Breast epithelium (tissue), 4 donors: ENCODE measurements at places on chromosomes 1 and 21.

DNA sequence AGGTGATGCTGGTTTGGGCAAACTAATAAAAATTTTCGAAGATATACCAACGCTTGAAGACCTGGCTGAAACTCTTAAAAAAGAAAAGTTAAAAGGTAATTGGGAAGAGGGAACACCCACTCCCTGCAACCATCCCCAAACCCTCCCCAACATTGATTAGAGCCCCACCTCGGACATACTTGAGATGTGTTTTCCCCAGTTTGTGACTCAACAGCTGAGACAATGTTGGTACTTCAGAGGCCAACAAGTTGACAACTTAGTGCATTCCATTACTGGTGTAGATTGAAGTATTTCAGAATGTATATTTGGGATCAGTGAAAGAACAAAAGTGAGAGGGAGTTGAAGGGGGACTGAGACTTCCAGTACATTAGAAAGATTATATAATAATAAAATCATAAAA is 5.1 kb downstream of the IFI16 start:
- no peak for DNase-seq

DNA sequence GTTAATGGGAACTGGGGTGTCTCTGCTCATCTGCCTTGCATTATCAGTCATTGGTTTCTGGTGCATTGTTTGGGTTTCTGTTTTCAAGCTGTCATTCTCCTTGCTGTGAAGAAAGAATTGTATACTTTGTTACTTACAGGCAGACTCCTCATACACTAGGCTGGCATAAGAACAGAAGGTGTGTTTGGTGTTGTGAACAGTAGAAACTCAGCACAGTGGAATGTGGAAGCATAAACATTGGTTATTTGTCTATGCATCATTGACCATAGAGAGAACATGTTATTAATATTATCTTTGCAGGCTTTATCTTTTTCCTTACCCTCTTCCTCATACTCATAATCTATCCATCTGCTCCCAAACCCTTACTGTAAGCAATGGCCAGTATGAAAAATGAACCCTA is 18.2 kb downstream of the C1orf87 start:
- no peak for DNase-seq

DNA sequence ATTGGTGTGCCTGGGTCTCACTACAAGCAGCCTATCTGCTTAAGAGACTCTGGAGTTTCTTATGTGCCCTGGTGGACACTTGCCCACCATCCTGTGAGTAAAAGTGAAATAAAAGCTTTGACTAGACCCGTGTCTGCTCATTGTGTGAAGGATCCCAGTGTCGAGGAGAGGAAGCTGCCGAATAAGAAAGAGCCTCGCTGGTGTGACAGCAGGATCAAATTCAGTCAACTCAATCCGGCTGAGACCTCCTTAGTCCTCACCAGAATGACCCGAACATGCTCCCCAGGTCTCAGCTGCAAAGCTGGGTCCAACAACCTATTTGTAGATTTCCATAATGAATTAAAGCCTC is 14.8 kb downstream of the CD2 start:
- DNase-seq = no peak

DNA sequence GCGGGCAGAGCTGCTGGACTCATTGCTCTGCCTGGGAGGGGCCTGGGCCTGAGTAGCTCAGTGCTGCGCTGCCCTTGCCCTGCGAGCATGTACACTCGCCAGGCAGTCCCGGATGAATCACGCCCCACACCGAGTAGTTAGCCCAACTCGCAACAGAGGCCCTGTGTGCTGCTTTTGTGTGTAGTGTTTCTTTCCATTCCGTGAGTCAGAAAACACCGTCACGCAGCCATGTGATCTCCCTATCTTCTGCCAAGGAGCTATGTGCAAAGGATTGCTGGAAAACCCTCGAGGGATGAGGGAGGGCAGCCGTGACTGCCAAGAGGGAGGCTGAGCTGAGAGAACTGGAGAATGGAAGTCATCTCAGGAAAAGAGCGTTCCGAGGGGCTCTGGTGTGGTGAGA is 37.3 kb downstream of the NENF start:
- peak; percentile 92 for DNase-seq

GRCh38 chr1:175367896-175368295 is 175.3 kb upstream of the KIAA0040 start:
- DNase-seq = no peak

GRCh38 chr1:248804771-248805681 is 20.7 kb downstream of the SH3BP5L start:
- DNase-seq = no peak

GRCh38 chr1:160707236-160708064 is 4.2 kb downstream of the CD48 start:
- DNase-seq = no peak

- DNase-seq = no peak
Measured at GRCh38 chr1:186289943-186290545, 85.0 kb downstream of the TPR start.

DNA sequence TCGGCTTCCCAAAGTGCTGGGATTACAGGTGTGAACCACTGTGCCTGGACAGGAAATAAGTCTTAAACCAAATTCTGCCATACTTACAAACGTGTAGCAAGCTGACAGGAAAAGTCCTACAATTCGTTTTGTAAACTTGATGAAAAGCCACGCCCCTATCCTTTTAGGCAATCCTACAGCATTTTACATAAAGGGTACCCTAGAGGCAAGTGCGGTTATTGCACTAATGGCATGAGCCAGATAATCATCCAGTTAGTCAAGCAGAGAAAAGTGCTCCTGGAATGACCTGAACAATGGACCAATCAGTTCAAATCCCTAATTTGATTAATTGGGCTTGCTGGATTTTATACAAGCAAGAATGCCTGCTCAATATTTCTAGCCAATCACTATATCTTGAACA is 338.2 kb downstream of the KIF26B start:
- no peak for DNase-seq

GRCh38 chr1:53293123-53293522 is 34.7 kb downstream of the LRP8 start:
- no peak for DNase-seq

DNA sequence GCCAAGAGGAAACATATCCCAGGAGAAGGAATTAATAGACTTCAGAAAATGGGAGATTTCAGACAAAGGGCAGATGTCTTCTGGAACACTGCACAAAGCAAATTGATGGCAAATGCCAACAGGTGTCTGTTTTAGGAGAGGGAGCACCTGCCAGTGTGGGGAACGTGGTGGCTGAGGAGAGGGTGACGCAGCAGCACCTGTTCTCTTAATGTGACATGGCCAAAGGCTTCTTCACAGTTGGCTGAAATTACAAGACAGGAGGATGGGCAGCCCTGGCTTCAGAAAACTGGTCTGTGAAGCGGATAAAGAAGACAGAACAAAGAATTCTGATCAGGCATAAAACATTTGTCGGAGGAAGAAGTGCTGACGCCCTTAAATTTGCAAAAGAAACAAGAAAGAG is 178.7 kb upstream of the RUNX1 start:
- DNase-seq = no peak

GRCh38 chr1:214847071-214847810 is 235.3 kb upstream of the KCNK2 start:
- DNase-seq = no peak

DNA sequence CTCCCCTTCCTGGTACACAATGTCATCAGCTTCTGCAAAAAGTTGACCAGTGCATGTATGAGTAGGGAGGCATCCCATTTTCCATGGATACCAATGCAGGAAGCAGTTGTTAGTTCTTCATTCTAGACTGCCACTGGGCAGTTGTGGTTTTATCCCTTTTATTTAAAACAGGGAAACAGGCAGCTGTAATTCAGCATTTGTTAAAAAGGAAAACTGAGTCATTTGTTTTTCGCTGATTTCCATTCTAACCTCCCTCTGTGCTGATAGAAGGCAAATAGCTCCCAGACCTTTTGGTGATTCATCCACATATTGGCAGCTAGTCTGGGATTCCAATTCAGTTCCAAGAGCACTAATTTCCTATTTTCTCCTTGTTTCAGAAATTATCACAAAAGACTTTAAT is 21.1 kb upstream of the ABCA4 start:
- DNase-seq = no peak

DNA sequence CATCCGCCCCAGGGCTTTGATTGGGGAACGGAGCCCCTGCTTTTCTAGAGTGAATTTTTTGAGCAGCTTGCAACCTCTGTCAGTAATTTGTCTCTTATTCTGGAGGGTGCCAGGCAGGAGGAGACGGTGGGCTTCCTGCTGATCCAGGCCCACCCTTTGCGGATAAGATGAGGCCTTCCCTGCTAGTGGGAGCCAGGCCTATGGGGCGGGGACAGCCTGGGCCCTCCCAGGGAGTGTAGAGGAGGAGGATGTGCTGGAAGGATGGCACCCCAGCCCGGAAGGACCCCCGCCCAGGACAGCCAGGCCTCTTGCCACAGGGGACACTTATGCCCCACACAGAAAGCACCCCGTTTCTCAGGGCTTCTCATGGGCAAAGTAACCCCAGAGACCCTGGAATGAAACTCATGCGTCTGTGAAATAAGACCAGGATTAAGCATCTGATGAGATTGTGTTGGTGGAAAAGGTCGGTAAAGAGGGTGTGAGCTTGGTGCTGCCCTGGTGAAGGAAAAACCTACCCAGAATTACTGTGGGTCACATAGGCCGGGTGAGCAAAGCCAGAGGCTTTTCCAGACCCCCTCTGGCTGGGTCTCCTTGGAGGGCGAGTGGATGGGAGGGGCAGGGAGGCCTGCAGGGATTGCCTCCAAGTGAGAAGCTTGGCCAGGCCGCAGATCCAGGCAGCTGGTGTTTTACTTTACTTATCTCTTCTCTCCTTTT is 118.7 kb downstream of the SIK1 start:
- DNase-seq = no peak

- no peak for DNase-seq
Measured at GRCh38 chr1:114145504-114146151, 8.0 kb downstream of the SYT6 start.

- DNase-seq = no peak
Measured at GRCh38 chr1:205939690-205940330, 3.4 kb downstream of the SLC26A9 start.

DNA sequence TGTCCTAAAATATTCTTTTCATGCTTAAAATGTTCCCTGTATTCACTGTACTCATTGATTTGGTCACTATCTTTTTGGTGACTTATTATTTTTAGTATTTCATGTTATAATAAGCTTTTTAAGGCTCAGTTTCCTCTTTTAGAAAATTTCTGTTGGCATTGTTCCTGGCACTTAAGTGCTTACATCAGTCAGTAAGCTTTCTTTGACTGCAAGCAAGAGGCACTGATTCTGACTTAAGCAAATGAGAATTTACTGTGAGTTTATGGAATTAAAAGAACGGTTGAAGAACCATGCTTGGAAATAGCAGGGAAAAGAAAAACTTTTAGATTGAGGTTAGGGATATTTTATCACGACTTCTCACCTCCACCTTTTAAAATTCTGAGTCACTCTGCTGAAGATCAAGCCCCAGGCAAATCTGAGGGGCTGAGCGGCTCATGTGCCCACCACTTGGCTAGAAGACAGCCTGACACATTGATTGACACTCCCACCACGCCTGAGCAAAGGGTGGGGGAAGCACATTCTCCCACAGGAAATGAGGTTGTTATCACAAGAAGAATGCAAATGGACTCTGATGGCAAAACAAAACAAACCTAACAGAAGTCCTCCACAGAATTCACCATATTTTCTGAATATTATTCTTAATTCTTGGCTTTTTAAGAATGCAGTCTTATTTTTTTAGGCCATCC is 102.8 kb downstream of the KCTD3 start:
- no peak for DNase-seq

GRCh38 chr1:200178340-200178739 is 150.8 kb downstream of the NR5A2 start:
- DNase-seq = no peak

GRCh38 chr21:44765231-44766013 is 36.2 kb downstream of the UBE2G2 start:
- DNase-seq = no peak

- DNase-seq = no peak
Measured at GRCh38 chr21:34509151-34509550, 2.9 kb downstream of the KCNE1 start.

GRCh38 chr1:42282867-42283583 is 52.0 kb downstream of the FOXJ3 start:
- no peak for DNase-seq

GRCh38 chr1:160081261-160081936 is at the start of gene KCNJ9:
Gene KCNJ9 (plus strand): TSS chr1:160081538. CDS start chr1:160084031, 2,493 bp downstream.
- no peak for DNase-seq

DNA sequence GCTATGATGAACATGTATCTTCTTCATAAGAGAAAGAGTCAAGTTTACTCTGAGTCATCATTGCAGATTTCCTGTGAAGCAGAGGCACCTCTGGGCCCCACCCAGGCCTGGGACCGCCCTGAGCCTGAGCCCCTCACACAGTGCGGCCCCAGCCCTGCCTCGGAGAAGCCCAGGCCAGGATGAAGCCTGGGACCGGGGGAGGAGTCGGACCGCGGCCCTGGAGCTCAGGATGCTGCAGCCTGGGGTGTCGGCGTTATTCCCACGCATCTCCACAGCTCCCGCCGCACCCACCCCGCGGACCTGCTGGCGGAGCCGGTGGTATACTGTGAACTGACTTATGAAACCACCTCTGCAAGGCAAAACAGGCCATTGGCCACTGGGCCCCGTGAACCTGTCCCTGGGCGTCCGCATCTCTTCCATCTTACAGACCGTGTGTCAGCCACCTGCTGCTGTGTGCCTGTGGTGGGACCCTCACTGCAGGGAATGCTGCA is 2.4 kb upstream of the COL6A1 start:
- DNase-seq = no peak

DNA sequence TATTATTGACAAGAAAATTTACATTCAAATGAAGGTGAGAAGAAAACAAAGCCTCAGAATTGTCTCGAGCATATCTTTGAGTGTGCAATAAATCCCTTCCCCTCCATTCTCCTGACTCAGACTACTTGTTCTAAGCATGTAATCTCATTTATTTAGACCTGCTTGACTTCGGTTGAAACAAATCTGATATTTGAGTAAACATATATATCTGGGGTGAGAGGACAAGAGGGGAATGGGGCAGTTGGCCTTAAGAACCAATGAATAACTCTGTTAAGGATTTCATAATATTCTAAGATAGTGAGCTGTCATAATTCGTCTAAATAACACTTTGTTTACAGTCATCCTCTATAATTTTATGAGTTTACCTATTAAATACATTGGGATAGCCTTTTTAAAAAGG is 142.7 kb downstream of the SIPA1L2 start:
- DNase-seq = no peak

DNA sequence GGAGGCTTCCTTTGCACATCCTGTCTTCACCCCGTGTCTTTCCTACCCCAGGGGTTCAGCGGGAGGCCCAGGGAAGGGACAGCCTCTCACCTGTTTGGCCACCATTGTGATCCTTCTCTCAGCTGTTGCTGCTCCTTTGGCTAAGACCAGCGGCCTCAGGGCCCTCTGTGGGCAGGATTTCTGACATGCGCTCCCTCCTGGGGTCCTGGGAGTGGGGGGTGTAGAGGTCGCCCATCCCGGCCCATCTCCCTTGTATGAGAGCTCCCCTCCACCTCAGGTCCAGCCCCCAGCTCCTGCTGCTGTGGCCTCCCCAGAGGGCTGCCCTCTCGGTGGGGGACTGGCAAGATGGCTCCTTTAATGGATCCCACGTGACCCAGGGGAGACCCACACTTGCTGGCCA is 120.5 kb downstream of the PRDM2 start:
- peak; percentile 0 for DNase-seq
